HT-29 (cell line): ENCODE measurements at places on chromosomes 11 and 22.

DNA sequence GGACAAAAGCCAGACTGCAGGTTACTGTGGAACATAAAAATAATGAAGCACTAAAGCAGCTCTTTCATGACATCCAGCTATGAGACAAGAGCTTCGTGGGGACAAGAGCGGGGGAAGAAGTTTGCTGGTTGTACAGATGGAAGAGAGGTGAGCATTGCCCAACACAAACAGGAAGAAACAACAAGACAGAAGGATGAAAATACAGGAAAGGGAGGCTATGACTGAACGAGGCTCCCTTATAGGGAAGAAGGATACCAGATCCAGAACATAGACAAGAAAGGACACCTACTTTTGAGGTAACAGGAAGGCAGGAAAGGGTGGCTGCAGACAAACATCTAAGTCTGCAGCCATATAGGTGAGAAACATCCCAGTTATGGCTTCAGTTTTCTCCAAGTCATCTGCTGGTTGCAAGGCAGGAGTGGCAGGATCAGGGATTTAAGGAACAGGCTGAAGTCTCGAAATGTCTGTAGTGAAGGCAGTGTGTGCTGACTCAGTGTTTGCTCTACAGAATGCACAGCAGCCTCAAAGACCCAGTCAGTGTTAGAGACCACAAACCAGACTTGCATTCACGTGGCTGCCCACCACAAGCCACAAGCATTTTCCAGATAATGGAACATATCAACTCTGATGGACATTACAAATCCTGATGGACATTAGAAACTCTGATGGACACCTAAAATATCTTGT is 1.9 kb downstream of the CLTCL1 start:
- DNase-seq, result no peak

DNA sequence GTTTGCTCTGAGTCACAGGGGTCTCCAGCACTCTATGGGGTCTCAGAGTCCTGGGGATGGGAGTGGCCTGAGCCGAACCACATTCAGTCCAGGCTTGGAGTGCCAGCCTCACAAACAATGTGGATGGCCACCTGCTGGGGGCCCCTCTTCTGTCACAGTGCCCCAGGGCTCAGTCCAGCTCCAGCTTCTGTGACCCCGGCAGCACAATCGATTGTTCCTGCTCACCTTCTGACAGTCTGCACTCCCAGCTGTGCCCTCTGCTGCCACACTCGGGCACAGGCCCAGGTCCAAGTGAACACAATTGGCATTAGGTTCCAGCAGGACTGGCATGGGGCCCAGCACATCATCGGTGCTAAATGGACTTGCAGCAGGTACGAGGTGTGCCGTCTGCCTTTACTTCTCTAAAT is 84.8 kb downstream of the TP53I11 start:
- no peak for DNase-seq

GRCh38 chr22:41380993-41381328 is 781 bp upstream of the TEF start:
- peak; percentile 62 for DNase-seq

GRCh38 chr11:115325523-115325922 is 178.7 kb downstream of the CADM1 start:
- no peak for DNase-seq

DNA sequence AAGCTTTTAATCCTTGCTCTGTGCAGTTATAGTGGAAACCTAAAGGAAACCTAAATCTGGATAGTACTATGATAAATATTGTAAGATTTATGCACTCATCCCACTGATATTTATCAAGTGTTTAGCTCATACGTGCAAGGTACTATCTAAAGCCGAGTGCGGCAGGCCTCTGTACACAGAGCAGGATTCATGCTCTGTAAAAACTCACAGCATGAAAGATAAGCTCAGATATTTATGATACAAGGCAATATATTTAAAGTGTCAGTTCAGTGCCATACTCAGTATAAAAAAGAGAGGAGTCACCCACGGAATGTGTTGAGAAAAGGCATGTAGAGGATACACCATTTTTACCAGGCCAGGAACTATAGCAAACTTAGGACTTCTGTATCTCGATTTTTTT is 66.2 kb downstream of the MAML2 start:
- DNase-seq, result no peak

GRCh38 chr22:38232196-38232595 is 30.4 kb downstream of the MAFF start:
- no peak for DNase-seq

DNA sequence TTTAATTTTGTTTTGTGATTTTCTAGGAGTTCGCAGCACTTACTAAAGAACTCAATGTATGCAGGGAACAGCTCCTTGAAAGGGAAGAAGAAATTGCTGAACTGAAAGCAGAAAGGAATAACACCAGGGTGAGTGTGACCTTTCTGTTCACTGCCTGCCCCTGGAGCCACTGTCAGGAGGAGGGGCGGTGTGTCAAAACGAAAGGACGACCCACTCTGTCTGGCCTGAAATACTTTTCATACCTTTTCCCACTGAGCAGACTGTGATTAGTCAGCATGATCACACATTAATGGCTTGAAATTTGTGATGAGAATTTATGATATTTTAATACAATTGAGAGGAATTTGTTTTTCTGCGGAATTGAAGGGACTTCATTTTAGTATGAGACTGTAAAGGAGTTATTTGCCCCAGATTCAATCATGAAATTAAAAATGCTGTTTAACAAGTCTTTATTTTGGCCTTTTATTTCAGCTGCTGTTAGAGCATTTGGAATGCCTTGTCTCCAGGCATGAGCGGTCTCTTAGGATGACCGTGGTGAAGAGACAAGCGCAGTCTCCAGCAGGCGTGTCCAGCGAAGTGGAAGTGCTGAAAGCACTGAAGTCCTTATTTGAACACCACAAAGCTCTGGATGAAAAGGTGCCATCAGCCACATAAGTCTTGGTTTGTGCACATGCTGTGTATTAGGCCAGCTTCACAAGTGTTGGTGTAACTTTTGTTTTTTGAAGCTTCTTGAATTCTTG is 54.1 kb downstream of the PPFIA1 start:
- DNase-seq, result no peak

GRCh38 chr11:74773476-74773875 is 24.8 kb downstream of the RNF169 start:
- DNase-seq, result no peak

- DNase-seq, result no peak
These were observed 121.2 kb downstream of the ETS1 start for GRCh38 chr11:128465946-128466705.

GRCh38 chr22:45322873-45323525 is 13.3 kb downstream of the FAM118A start:
- DNase-seq, result no peak

GRCh38 chr11:3089236-3090061 is 32.2 kb upstream of the CARS1 start:
- DNase-seq, result no peak

GRCh38 chr11:2530855-2531200 is 86.0 kb downstream of the KCNQ1 start:
- no peak for DNase-seq

DNA sequence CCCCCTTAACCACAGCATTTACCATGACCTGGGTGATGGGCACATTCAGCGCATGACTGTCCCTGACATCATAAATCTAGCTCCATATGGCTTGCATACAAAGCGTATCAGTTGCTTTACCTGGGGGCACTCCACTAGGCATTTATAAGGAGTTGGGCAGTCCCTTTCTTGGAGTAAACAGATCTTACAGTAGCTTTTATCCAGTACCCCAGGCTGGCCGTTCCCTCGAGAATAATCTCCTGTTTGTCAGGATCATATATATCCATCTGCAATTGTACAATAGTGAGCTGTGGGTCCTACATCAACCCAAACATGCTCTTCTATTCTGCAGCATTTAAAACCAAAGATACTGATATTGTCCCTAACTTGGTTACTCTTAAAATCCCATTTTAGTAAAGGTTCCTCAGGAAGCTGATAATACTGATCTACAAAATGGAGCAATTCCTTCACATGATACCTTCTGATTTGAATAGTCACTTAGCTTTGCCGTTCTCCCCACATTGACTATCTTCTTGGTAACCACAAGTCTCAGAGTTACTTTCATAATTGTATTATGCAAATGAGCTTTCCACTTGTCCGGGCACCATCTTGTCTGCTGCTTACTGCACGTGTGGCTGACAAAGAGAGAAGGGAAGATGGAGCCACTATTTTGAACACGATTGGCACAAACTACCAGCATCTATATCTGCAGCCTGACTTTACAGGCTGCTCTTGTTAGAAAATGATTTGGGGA is 205.0 kb downstream of the CWF19L2 start:
- DNase-seq, result no peak

GRCh38 chr22:42289671-42290541 is 19.5 kb upstream of the TCF20 start:
- no peak for DNase-seq

DNA sequence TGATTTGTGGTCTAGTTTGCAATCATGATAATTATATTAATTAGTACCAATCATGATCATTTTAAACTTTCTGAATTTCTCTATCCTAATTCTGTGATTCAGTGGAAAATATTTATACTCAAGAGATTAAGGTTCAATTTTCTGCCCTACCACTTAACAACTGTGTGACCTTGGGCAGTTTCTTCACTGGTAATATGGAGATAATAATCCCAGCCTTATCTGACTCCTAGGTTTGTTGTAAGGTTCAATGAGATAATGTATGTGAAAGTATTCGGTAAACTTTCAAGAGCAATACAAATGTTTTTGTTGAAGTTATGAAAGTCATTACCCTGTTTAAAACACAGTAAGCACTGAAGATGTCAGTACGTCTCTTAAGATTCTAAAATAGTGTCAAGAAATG is 36.3 kb downstream of the CSTPP1 start:
- DNase-seq, result no peak

- peak; percentile 62 for DNase-seq
These were observed 30.0 kb upstream of the RAB39A start for GRCh38 chr11:107898270-107898669.

- DNase-seq, result peak; percentile 34
These were observed 18.1 kb downstream of the MRGPRD start for GRCh38 chr11:68962527-68963250.

GRCh38 chr11:69471729-69472540 is 9.5 kb upstream of the LINC01488 start:
- DNase-seq, result no peak
